Right lung (tissue), 10 donors: ENCODE measurements at places on chromosomes 7 and 10. TPM values are rescaled to one million over a fixed set of nuclear protein-coding genes. Genes with fewer than 3 reads are reported as not detected.

DNA sequence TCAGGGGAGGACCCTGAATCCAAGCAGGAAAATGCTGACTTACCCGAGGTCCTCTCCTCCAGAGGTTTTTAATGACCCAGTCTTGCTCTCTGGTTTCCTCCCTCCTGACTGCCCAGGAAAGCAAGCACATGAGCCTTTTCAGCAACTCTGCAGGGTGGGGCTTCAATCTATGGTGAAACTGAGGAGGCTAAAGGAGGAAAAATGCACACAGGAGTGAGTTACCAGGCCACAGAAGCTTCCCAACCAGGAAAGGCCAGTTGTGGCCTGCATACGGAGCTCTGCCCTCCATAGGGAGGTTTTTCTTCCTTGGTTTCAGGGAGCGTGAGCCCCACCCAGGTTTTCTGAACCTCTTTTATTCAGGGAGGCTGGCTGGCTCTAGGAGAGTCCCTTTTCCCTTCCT lies 14.1 kb upstream of the DLG5 start:
- no peak for DNase-seq

DNA sequence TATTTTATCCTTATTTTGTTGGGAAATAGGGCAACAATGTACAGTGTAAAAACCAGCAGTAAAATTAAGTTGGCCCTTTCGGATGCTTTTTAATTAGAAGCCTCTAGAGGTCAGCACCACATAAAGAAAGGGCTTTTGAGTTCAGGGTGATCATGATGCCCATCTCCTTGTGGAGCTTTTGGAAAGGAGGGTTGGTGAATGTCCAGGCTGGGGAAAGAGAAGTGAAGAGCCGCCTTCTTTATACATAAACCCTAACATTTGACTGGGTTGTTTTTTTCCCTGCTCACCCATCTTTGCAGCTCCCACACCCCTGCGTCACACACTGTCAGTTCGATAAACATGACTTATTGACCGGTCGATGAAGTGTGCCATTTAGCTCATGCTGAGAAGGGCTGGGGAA lies 29.8 kb downstream of the MTURN start:
- no peak for DNase-seq

DNA sequence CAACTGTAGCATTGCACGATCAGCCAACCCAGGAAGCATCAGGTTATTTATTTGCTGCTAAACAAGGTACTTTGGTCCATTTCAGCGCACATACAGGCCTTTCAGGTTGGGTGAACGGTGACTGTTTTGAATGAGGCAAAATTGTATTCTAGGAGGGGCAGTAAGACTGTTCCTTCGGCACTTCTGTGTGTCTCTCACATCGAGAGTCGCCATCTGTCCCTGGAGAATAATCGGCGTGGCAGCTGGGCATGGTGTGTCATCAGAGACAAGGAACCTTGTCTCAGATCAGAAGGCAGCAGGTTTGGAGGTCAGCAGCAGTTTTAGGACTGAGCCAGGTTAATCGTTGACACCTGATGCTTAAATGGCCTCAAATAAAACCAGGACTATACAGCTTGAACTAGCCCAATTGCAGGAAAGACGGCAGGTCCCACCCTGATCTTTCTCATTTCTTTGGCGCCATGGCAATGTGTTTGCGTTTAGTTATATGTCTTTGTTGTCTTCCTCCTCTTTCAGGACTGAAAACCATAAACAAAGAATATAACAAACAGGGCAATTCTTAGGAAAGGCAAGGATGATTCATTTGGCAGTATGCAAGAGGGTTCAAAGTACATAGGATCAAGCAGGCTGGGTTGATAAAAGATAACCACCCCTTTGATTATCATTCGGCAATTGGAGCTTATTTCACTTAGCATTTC lies 92.0 kb upstream of the PRR15 start:
- DNase-seq = no peak

DNA sequence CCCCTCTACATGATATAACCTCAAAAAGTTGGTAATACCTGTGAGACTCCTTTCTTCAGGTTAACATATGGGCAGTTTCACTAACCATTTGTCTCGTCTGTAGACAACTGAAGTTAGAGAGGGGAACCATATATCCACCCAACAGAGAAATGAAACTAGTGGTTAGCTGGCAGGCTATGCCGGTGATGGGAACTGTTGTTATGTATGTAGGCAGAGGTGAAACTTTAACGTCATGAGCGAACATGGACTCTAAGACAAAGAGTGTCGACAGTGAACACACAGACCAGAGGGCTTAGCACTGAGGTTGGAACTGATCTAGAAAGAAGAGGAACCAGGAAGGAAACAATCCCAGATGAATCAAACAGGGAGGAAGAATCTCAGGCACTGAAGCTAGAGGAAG lies 112.4 kb downstream of the ELMO1 start:
- DNase-seq = no peak

DNA sequence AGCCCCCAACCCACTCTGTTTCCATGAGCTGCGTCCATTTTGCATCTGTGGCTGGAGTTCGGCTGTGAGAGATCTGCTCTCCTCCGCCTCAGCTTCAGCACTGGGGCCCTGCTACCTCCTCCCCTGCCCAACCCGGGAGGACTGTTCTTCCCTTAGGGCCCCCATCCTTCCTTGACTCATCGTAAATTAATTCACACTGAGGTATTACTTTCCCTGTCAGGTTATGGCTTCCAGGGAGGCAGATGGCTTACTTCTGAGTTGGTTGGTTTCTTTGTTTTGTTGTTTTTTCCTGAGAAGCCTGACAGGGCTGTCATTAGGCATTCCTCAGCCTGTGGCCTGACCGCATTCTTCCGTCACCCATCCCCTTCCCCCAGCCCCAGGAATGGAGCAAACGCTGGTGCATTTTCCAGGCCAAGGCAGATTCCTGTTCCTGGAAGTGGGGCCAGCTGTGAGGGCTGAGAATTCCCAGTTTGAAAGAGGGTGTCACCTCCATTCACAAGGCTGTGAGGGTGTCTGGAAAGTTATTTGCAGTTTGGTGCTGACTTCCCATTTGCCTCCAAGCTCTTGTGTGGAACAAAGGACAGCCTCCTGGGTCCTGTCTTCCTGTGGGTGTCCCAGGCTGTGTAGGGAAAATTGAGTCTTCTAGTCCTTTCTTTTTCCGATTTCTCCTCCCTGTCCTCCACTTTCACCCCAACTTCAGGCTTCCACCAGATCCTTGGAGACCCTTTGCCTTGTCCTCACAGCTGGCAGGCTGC lies 11.7 kb downstream of the CPA5 start:
- DNase-seq = no peak

GRCh38 chr7:112487457-112488263 lies 6.9 kb downstream of the LSMEM1 start:
- DNase-seq = no peak

GRCh38 chr10:117896517-117896916 lies 150.2 kb downstream of the RAB11FIP2 start:
- DNase-seq = no peak

Gene FOXI2
- polyA plus RNA-seq = not detected

Gene ZC3HAV1L
- 22.3 TPM for polyA plus RNA-seq

Gene DGKI
- 0.36 TPM for polyA plus RNA-seq

Gene ENO4
- polyA plus RNA-seq = 4.5 TPM
